ENCODE measurements at places on chromosomes 12 and 14.

DNA sequence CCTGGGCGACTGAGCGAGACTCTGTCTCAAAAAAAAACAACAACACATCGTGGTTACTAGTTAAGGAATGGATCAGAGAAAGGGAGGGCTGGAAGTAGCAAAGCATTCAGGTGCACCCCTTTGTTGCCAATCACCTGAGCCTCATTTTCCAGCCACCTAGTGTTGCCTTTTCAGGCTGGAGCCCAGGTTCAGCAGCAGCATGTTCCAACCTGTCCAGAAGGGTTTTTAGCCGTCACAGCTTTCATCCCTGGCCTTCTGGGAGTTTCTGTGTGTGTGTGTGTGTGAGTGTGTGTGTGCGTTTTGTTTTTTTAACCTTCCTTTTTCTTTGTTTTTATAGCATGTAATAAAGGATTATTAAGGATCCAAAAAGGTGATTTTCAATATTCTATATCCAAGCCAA is 121.1 kb upstream of the ATF1 start:
- no peak for DNase-seq

GRCh38 chr14:97603201-97603600 is 806.0 kb downstream of the VRK1 start:
- no peak for DNase-seq

GRCh38 chr12:62351326-62351725 is 91.1 kb downstream of the USP15 start:
- no peak for DNase-seq

GRCh38 chr12:67220065-67220464 is 49.1 kb upstream of the CAND1 start:
- DNase-seq = no peak

GRCh38 chr12:28089338-28089737 is 100.9 kb upstream of the CCDC91 start:
- no peak for DNase-seq

- DNase-seq = no peak
These were observed 540.8 kb downstream of the NRXN3 start for GRCh38 chr14:78710963-78711362.

DNA sequence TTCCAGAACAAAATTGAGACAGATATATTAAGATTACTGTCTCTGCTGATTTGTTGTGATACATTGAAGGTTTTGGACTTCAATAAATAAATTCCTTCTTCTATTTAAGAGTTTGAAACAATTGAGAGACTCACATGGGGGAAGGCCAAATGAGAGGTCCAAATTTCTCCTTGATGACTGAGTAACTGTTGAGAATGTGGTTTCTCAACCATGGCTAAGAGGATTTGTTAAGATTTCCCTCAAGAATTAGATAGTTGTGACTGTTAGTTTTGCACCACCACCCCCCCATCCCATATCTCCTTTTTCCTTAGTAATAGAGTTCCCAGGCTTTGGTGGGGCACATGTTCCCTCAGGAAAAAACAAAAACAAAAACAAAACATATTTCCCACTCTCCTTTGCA is 47.7 kb upstream of the IGF1 start:
- DNase-seq = no peak

DNA sequence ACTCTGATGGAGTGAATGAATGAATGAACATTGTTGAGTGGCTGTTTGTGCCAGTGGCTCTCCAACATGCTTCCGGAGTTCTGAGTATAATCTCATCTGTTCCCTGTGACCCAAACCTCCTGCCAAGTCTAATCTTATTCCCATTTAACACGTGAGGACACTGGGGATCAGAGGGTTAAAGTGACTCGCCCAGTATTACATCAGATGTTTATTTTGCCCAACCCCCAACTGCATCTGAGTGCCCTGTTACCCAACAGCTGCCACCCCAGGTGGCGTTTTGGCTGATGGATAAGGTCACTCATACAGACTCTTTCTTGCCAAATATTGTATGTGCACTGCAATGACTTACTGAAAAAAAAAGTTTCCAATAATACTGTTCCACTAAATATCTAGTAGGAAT is 210.9 kb downstream of the EXOC5 start:
- DNase-seq = no peak

- DNase-seq = no peak
These were observed 180.6 kb upstream of the PRMT8 start for GRCh38 chr12:3310271-3311026.

- DNase-seq = no peak
These were observed 4.4 kb downstream of the DLK1 start for GRCh38 chr14:100731011-100731670.

- no peak for DNase-seq
These were observed 422.0 kb downstream of the TRHDE start for GRCh38 chr12:72694193-72694592.

DNA sequence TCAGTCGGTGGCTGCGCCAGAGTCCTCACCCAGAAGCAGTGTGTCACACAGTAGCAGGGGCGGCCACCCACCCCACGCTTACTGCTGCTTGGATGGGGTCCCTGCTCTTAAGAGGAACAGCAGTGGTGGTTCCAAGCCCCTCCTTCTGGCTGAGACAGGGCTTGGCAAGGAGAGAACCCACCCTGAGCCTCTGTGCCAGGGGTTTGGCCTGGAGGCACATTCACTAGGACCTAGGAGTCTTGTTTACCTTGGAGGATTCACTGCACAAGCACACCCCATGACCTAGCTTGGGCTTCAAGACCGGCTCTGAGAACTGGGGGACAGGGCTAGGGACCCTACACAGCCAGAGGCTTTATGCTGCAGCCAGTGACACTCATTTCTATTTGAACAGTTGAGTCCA is 78.6 kb downstream of the NT5DC3 start:
- no peak for DNase-seq

- no peak for DNase-seq
These were observed 26.1 kb downstream of the CEP170B start for GRCh38 chr14:104891121-104891551.

DNA sequence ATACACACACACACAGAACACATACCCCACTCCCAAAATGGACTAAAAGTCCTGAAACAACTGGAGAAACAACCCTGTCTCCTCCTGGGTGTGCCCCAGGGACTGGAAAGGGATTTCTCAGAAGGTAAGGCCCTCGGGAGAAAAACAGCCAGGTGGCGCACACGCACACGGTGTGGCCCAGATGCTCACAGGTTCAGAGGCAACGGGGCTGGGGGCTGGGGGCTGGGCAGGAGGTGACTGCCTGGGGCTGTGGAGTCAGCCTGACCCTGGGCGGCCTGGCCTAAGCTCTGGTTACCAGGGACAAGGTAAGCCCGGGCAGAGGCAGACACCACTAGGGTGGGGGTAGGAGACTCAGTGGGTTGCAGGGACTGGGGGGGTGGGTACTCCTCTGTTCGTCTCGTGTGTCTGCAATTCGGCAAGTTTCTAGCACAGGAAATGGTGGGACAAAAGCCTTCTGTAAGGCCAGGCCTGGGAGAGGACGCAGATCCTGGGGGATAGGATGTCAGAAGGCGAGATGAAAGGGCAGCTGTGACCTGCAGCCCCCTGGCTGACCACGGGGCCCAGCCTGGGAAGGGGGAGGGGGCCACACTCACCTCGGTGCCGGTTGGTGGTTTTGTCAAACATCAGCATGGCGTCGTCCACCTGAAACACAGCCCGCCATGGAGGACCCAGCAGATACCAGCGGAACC is 10.4 kb downstream of the MSI1 start:
- no peak for DNase-seq

DNA sequence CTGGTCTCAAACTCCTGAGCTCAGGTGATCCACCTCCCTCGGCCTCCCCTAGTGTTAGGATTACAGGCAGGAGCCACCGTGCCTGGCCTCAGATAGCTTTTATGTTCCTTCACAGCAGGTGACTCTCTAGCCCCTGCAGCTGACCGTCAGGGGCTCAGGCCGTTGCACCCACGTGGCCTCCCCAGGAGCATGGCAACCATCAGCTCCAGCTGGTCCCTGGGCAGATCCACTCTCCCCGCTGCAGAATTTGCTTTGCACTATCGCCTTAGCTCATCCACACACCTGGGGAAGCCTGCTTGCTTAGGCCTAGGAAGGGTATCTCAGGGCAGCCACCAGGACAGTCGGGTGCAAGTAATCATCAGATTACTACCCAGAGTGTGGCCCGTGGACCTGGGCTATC is 62.6 kb downstream of the TSPAN9 start:
- DNase-seq = no peak

DNA sequence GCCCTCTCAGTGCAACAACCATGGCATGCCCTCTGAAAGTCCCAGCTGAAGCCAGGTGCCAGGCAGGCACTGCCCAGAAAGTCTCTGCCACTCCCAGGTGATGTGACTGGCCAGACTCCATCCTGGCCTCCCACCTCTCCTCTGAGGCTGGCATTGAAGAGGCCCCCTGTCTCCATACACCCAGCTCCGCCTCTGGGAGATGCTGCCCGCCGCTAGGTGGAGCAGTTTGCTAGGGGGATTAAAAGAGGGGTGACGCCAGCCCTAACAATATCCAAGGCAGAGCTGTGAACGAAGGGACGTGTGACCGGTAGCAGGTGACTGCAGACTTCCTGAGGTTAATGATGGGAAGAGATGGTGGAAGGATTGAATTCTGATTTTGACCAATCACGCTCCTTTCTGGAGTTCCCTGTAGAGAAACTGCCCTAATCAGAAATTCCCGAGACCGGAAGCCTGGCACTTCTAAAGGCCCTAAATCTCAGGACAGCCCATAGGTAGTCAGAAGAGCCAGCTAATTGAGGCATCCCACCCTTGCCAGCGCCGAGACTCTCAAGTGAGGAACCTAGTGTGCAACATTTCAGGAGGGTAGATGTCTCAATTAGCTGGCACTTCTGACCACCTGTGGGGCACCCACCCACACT is 8.3 kb upstream of the PLEK2 start:
- no peak for DNase-seq

DNA sequence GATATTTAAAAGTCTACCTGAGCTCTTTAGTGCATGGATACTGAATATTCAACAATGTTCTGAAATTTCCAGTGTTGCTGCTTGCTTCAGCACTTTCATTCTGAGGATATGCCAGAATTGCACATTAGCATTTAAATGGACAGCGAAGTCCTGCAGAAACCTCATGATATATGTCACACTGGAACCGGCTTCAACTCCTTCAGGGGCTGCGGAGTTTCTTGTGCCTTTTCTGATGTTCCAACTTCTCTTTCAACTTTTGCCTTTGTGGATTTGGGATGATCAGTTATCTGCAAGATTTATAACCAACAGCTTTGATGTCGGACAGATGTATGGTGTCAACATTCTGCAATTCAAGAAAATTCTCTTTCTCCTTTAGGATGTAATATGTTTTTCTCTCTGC is 142.5 kb upstream of the LMNTD1 start:
- no peak for DNase-seq

GRCh38 chr14:91354221-91354916 is 63.3 kb downstream of the CCDC88C start:
- DNase-seq = no peak

DNA sequence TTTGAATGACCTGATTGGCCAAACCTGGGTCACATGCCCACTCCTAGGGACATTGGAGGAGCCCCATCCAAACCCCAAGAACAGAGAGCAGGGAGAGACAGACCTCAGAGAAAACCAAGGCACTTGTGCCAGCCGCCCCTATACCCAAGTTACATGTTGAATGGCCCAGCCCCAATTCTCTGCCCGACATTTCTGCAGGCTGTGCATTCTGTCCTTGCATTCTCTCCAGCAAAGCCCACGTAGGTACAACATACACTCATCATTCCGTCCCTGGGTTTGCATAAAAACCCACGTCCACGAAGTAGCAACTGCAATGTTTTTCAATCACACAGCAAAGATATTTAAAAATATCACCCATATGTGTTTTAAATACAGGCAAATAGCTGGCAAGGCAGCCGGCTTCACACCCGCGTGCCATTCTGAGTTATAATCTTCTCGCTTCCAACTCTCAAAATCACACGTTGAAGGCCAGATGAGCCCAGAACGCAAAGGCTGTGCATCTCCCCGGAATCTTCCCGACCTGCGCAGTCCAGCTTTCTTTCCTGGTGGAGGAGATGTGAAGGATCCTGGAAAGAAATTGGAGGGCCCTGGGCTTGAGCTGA is 91.7 kb upstream of the MYL2 start:
- no peak for DNase-seq

DNA sequence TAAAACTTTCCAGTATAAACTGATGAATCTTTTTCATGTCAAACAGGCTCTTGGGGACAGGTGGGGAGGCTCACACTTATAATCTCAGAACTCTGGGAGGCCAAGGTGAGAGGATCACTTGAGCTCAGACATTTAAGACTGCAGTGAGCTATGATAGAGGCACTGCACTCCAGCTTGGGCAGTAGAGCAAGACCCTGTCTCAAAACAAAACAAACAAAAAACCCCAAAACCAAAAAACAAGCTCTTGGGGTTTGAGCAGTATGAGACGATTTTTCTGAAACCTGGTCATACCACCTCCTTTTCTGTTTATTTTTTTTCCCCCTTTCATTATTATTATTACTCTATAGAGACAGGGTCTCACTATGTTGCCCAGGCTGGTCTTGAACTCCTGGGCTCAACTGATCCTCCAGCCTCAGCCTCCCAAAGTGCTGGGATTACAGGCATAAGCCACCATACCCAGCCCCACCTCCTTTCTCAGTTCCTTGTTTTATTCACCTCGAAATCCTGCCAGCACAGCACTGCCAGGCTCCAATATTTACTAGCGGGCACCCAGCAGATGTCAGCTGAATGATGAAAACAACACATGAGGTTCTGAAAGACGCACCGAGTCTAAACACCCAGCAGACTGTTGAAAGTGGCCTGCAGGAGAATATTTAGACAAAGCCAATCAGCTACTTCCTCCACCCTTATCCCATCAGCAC is 19.5 kb upstream of the CDK17 start:
- no peak for DNase-seq

DNA sequence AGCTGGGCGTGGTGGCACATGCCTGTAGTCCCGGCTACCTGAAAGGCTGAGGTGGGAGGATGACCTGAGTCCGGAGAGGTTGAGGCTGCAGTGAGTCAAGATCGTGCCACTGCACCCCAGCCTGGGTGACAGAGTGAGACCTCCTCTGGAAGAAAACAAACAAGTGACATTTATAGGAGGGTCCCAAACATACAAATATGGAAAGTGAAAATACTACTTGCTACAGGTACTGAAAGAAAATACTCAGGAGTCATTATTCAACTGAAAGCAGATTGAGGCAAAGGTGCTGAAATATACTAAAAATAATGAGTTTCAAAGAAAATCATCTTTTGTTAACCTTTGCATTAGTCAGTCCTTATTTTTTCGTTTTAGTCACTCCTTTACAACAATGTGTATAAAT is 53.5 kb downstream of the ETV6 start:
- no peak for DNase-seq
